ENCODE measurements at places on chromosomes 3 and 15.

GRCh38 chr15:62107571-62108121 lies 40.9 kb downstream of the C2CD4A start:
- no peak for DNase-seq

DNA sequence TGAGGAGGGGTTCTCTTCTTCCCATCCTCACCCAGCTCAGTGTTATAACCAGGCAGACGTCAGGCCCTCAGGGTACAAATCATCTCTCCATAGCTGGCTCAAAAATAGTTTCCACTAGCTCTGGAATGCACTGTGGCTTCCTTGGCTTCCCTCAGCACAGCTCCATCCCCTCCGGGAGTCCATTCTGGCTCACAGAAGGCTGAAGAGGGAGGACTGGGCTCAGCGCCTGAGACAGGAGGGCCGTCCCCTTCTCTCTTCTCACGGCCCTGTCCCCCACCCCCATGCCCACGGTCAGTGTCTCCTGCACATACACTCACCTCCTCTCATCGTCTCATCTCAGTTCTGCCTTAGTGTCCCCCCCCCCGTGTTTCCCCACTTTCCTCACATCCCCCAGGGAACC lies 50.1 kb downstream of the UMPS start:
- no peak for DNase-seq

DNA sequence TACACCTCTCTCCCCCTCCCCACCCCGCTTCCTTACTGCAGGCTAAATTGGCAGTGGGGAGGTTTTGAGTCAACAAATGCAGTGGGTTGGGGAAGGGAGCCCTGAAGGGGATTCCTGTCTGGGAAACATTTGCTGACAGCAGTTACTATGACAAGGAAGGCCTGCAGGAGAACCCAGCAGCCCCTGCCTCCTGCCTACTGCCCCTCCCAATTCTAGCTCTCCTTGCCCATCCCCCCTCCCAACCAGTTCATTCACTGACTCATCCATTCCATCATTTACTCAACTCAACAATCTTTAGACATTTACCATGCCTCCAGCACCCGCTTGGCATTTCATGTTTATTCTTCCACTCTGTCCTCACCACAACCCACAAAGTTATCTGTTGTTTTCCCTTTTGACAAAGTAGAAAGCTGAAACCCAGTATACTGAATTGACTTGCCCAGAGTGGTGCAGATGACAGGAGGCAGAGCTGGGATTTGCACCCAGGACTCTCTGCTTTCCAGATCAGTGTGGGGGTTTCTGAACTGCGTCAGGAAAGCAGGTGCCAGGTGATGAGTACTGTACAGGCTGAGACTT lies 75.0 kb downstream of the MAGEF1 start:
- no peak for DNase-seq

DNA sequence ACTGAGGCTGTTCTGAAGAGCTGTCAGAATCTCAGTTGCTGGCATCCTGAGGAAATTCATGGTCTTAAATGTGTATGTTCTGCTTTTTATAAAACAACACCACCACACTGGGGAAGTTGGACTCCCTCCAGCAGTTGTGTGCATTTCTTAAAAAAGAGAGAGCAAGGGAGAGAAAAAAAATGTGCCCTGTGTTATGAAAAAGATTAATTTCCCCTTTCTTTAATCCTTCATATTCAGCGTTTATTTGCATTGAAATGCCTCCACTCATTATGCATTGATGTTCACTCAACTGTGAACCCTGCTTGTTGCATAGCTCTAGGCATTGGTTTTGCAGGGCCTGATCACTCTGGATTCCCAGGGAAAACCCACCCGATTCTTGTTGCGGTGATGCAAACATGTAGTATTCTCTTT lies 4.4 kb upstream of the ZNF609 start:
- no peak for DNase-seq

GRCh38 chr3:112572701-112573100 lies 10.9 kb downstream of the SLC35A5 start:
- DNase-seq, result no peak

GRCh38 chr3:123757281-123757940 lies 126.7 kb downstream of the MYLK start:
- no peak for DNase-seq

GRCh38 chr3:139906418-139906817 lies 28.6 kb upstream of the CLSTN2 start:
- no peak for DNase-seq
